ENCODE measurements at places on chromosomes 5 and 9. TPM values are rescaled to one million over a fixed set of nuclear protein-coding genes. Genes with fewer than 3 reads are reported as not detected.
A peak's percentile ranks its signal among the peaks of the same experiment; 100 is the strongest.

ADRB2 gene
- total RNA-seq, result 0.85 TPM

GARIN3 gene
- total RNA-seq, result not detected

EGR1 gene
- total RNA-seq, result 5.3 TPM

C8G gene
- 148 TPM for total RNA-seq

DAPK1 gene
- 45.4 TPM for total RNA-seq

GHR gene
- 12.4 TPM for total RNA-seq

RPP25L gene
- total RNA-seq, result 53.6 TPM

SYK gene
- total RNA-seq, result 64.5 TPM

- H3K27me3 ChIP-seq, result no peaks in the 10 kb centered on the region
- DNase-seq, result no peak
- H3K4me3 ChIP-seq, result no peak overlapping the region
- no peaks in the 10 kb centered on the region for H3K4me1 ChIP-seq
- no peaks in the 10 kb centered on the region for H3K36me3 ChIP-seq
Measured at GRCh38 chr9:38360839-38361472, 31.5 kb upstream of the ALDH1B1 start.

DNA sequence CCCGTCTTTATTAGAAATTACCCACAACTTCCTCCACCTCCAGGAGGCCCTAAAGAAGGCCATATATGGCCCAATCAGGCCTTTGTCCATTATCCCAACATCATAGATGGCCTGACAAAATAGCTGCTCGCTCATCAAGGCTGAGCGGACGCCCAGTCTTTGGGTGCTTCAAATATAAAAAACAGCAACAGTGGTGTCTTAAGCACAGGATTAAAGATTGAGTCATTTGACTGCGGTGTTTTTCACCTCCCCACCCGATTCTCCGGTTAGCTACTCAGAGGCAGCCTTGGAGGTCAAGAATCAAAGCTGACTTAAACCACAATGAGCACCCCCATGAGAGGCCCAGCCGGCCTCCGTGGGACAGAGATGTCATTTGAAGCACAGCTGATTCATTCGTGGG is 18.8 kb downstream of the S1PR3 start:
- no peaks in the 10 kb centered on the region for H3K27me3 ChIP-seq
- no peaks in the 10 kb centered on the region for H3K4me1 ChIP-seq
- H3K27ac ChIP-seq, result no peak overlapping the region
- no peak overlapping the region for H3K4me3 ChIP-seq
- no peak for DNase-seq

- H3K4me1 ChIP-seq, result no peaks in the 10 kb centered on the region
- H3K36me3 ChIP-seq, result peaks cover 7% of the 10 kb centered on the region
- H3K27me3 ChIP-seq, result no peaks in the 10 kb centered on the region
Measured at GRCh38 chr5:103111468-103111867, 8.5 kb downstream of the GIN1 start.

DNA sequence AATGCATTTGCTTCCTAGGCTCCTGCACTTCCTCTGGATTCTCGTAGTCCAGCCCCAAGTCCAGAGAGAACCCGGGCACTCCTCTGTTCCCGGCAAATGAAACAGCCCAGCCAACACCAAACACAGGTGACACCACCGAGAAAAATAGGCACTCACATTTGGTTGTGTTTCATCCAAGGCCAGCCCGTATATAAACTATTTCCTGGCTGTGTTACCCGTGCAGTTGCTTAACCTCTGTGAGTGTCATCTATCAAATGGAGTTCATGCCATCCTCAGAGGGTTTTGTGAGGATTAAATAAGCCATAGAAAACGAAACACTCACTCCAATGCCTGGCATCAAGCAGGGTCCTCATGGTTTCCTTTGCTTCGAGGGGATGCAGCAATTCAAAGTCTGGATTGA is 115.2 kb downstream of the BOD1 start:
- no peaks in the 10 kb centered on the region for H3K27me3 ChIP-seq
- no peak for DNase-seq
- no peak overlapping the region for H3K4me3 ChIP-seq
- no peak overlapping the region for H3K27ac ChIP-seq
- H3K36me3 ChIP-seq, result no peaks in the 10 kb centered on the region

- no peak overlapping the region for H3K27ac ChIP-seq
- DNase-seq, result no peak
- no peaks in the 10 kb centered on the region for H3K4me1 ChIP-seq
- no peaks in the 10 kb centered on the region for H3K27me3 ChIP-seq
- H3K36me3 ChIP-seq, result no peaks in the 10 kb centered on the region
- H3K4me3 ChIP-seq, result no peak overlapping the region
Measured at GRCh38 chr9:123261006-123261677, 7.2 kb downstream of the STRBP start.

GRCh38 chr5:43567967-43568366 is 11.1 kb upstream of the PAIP1 start:
- DNase-seq, result no peak
- H3K27me3 ChIP-seq, result no peaks in the 10 kb centered on the region
- H3K4me1 ChIP-seq, result no peaks in the 10 kb centered on the region
- H3K27ac ChIP-seq, result no peak overlapping the region

DNA sequence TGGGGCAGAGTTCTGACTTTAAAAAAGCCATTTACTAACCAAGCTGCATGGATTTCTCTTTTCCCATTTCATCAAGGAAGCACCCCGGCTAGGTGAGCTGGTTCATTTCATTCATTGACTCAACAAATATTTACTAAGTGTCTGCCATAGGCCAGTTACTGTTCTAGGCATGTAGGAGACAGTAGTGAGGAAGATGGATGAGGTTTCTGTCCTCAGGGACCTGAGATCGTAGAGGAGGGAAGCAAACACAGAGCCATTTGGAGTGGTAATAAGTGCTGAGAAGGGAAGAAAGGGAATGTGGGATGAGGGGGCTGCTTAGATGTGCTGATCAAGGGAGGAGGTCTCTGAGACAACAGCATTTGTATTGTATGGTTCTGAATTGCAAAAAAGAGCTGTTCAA is 120.4 kb downstream of the C9orf152 start:
- H3K4me3 ChIP-seq, result no peak overlapping the region
- no peaks in the 10 kb centered on the region for H3K27me3 ChIP-seq
- H3K27ac ChIP-seq, result no peak overlapping the region
- H3K4me1 ChIP-seq, result no peaks in the 10 kb centered on the region

DNA sequence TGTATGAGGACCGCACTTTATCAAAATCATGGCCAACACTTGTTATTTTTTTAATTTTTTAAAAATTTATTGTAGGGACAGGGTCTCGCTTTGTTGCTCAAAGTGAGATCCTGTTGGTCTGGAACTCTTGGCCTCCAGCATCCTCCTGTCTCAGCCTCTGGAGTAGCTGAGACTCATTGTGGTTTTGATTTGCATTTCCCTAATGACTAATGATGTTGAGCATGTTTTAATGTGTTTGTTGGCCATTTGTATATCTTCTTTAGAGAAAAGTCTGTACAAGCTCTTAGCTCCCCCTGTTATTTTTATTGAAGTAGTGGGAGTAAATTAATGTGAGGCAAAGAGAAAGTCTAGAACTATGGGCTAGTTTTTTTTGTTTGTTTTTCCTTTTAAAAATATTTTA is 1.6 kb upstream of the RPS6 start:
- H3K27ac ChIP-seq, result no peak overlapping the region
- no peaks in the 10 kb centered on the region for H3K36me3 ChIP-seq
- no peak for DNase-seq
- H3K27me3 ChIP-seq, result no peaks in the 10 kb centered on the region
- H3K4me1 ChIP-seq, result peaks cover 3% of the 10 kb centered on the region
- no peak overlapping the region for H3K4me3 ChIP-seq

- no peak overlapping the region for H3K4me3 ChIP-seq
- no peak overlapping the region for H3K27ac ChIP-seq
- no peaks in the 10 kb centered on the region for H3K4me1 ChIP-seq
- no peaks in the 10 kb centered on the region for H3K27me3 ChIP-seq
- no peak for DNase-seq
Measured at GRCh38 chr9:3708751-3709150, 182.9 kb upstream of the RFX3 start.

DNA sequence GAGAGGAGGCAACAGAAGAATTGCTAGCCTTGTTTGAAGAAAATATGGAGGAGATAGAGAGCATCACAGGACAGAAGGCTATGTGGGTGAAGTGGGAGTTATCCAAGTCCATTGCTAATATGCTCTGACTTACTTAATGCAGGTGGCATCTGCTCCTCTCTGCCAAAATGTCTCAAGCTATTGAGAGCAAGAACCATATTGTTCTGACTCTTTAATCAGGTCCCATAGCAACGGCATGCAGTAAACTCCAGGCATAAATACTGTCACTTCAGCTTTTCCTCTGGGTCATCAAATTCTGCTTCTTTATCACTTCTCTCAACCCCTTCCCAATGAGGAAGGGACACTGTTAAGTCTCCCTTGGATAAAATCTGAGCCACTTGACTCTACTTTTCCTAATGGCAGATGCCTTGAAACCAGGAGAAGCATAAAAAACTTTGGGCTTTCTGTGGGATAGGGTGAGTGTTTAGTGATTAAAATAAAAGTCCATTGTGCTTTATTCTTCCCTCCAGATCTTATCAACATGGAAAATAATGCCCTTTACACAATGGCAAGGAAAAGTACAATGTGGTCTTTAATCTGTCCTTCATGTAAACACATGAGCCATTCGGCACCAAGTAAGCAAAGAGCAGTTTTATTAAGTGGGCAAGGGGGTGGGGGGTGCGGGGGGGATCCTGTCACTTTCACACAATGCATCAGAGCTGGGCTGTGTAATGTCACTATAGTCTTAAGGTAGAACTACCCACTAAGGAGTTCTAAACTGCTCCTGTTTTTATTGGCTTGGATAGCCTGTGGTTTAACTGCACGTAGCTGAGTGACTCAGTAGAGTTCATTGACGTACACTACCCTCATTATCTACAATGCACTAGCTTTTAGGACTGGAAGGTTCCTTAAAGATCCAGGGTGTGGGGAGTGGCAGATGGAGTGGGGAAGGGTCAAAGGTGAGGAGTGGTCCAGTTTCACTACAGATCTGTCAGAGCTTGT is 71.0 kb upstream of the TARS1 start:
- no peak overlapping the region for H3K4me3 ChIP-seq
- no peaks in the 10 kb centered on the region for H3K36me3 ChIP-seq
- no peaks in the 10 kb centered on the region for H3K4me1 ChIP-seq
- no peaks in the 10 kb centered on the region for H3K27me3 ChIP-seq

- no peaks in the 10 kb centered on the region for H3K27me3 ChIP-seq
- H3K27ac ChIP-seq, result no peak overlapping the region
- no peak overlapping the region for H3K4me3 ChIP-seq
- H3K4me1 ChIP-seq, result no peaks in the 10 kb centered on the region
Measured at GRCh38 chr5:5755888-5756287, 333.4 kb downstream of the ICE1 start.

- no peaks in the 10 kb centered on the region for H3K36me3 ChIP-seq
- peak; percentile 79 for DNase-seq
- H3K27me3 ChIP-seq, result no peaks in the 10 kb centered on the region
- peak overlapping the region; percentile 95 for H3K27ac ChIP-seq
Measured at GRCh38 chr9:127977884-127978647, 2.7 kb downstream of the EEIG1 start.

DNA sequence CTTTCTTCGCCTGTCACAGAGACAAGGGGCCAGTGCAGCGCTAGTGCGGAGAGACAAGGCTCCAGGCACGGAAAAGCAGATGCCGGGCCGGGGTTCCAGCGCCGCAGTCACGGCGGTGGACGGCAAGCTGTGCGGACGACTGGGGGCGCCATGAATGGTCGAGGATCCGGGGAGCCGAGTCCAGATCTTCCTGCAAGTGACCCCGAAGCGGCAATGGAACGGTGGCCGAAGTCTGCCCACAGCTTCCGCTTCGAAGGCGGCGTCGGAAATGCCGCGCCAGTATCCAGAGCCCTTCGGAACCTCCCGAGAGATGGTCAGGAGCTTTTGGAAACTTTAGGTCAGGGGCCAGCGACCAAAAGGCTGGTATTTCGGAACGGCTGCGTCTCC is 601 bp upstream of the FAF2 start:
- peak overlapping the region; percentile 99 for H3K4me3 ChIP-seq
- H3K4me1 ChIP-seq, result no peaks in the 10 kb centered on the region
- no peaks in the 10 kb centered on the region for H3K27me3 ChIP-seq
- peak overlapping the region; percentile 96 for H3K27ac ChIP-seq
- no peaks in the 10 kb centered on the region for H3K36me3 ChIP-seq

DNA sequence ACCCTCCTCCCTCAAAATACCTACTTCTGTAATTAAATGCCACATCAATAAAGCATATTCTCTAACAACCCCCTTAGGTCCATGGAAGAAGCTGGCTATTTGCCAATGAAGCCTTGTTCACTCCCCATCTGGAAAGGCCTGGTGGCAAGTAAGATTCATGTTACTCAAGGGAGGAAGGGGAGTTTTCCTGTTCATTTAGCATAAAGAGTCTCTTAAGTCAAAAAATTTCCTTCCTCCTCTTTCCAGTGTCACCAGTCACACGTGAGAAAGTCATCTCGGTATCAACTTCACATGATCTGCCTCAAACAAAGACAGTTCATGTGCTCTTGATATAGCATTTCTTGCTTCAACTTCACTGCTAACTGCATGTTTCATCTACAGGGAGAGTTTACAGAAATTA is 32.7 kb upstream of the RIC1 start:
- H3K27me3 ChIP-seq, result no peaks in the 10 kb centered on the region
- no peaks in the 10 kb centered on the region for H3K36me3 ChIP-seq
- no peak overlapping the region for H3K27ac ChIP-seq
- no peak overlapping the region for H3K4me3 ChIP-seq
- peaks cover 3% of the 10 kb centered on the region for H3K4me1 ChIP-seq
- no peak for DNase-seq

DNA sequence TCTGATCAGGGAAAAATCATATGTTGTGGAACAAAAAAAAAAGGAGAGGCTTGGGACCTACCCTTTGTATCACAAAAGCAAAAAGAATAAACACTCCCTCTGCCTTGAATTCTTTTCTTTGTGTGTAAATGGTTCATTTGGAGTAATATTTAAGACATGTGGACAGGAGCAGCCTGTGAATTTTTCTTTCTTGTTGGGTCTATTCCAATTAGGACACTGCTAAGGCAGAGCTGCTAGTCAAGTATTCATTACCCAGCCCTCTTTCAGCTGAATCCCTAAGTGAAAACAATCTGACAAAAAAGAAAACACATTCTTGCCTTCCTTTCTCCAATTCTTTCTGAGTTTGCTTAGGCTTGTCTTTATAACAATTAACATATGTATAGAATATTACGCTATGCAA is 330.0 kb downstream of the EBF1 start:
- H3K27me3 ChIP-seq, result no peaks in the 10 kb centered on the region
- DNase-seq, result no peak
- H3K4me1 ChIP-seq, result peaks cover 6% of the 10 kb centered on the region
- H3K4me3 ChIP-seq, result no peak overlapping the region
- no peaks in the 10 kb centered on the region for H3K36me3 ChIP-seq

DNA sequence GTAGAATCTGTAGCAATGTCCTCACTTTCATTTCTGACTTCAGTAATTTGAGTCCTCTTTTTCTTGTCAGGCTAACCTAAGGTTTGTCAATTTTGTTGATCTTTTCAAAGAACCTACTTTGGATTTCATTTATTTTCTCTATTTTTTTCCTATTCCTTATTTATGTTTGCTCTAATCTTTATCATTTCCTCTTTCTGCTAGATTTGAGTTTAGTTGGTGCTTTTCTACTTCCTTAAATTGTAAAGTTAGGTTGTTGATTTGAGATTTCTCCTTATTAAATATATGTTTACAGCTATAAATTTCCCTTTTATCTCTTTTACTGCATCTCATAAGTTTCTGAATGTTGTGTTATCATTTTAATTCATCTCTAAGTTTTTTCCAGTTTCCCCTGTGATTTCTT is 75.1 kb upstream of the FAM120A start:
- DNase-seq, result no peak
- no peaks in the 10 kb centered on the region for H3K27me3 ChIP-seq
- H3K4me3 ChIP-seq, result no peak overlapping the region

All from Peyer's patch (tissue), 4 donors.